COR-L47 (cell line): ENCODE measurements at places on chromosomes 7 and 10.

DNA sequence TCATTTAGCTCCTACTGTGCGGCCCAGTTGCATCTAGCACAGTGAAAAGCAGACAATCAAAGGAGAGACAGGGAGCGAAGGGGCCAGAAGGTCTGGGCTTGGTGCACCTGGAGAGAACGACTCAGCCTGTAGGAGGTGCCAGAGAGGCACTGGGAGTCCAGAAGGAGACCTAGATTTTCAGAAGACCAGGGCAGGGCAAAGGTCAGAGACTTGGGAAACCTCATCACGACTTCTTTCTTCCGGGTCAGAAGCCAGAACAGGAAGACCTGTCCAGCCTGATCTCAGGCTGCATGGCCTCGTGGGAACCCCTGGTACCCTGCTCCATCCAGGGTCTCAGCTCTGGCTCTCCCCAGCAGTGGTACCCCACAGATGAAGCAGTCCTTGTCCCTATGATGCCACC lies 5.2 kb downstream of the AGAP3 start:
- DNase-seq: no peak

DNA sequence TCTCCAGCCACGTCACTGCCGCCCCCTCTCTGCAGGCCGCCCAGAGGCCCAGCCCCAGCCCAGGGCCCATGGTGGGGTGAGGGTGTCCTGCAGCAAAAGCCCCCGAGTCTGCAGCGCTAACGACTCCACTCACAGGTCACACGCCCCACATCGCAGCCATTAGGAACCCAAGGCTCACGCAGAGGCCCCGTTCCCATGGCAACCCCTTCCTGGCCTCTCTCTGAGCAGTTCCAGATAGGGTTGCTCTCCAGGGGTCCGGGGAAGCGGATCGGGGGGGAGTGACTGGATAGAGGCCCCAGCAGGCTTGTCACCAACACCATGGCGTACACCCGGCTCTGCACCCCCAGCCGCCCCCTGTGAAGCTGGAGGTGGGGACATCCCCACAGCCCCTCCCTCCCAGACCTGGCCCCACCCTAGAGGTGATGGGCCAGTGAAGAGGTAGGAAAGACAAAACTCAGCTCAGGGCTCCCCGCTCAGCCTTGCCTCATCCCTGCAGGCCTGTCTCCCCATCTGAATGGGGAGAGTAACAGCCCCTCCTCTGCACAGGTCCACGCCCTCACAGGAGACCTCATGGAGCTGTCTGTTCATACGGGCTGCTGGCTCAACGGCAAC lies 41.2 kb downstream of the TNRC18 start:
- DNase-seq: peak; percentile 35

DNA sequence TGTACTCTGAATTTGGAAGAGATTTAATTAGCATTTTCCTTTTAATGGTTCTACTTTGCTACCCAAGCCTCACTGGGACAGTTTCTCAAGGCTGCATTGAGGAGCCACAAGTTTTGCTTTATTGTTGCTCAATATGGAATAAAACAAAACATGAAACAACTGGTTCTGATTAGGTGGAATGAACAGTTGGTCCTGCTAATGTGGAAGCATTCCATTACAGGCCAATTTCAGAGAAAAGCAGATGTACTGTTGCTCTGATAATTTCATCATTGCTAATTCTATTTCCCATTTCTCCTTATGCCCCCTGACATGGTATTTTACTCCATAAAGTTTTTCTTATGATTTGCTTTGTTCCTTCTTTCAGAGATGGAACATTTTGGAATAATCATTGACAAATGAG lies 66.0 kb upstream of the PAPSS2 start:
- no peak for DNase-seq

- DNase-seq: no peak
Measured at GRCh38 chr7:92639213-92639896, 49.2 kb upstream of the FAM133B start.

DNA sequence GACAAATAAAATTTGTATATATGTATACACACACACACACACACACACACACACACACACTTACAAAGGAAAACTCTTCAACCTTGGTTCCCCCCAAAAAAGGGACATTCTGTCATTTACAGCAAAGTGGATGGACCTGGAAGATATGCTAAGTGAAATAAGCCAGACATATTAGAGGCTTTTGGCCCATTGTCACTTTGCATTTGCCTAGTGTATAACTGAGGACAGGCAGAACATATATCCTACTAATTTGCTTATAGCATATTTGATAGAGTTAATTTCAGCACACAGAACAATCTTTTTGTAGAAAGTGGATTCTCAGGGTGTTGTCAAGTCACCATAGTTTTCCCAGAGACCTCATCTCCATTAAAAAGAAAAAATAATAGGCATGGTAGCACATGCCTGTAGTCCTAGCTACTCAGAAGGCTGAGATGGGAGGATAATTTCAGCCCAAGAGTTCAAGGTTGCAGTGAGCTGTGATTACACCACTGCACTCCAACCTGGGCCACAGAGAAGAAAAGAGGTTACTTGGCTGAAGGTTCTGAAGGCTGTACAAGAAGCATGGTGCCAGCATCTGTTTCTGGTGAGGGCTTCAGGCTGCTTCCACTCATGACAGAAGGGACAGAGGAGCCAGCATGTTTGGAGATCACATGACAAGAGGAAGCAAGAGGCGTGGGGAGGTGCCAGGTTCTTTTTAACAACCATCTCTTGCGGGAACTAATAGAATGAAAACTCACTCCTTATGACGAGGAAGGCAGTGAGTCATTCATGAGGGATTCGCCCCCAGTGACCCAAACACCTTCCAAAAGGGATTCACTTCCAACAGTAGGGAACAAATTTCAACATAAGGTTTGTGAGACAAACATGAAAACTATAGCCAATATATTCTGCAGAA lies 135.6 kb downstream of the TMEM168 start:
- DNase-seq: no peak

GRCh38 chr7:131208777-131209176 lies 118.9 kb upstream of the MKLN1 start:
- DNase-seq: no peak

DNA sequence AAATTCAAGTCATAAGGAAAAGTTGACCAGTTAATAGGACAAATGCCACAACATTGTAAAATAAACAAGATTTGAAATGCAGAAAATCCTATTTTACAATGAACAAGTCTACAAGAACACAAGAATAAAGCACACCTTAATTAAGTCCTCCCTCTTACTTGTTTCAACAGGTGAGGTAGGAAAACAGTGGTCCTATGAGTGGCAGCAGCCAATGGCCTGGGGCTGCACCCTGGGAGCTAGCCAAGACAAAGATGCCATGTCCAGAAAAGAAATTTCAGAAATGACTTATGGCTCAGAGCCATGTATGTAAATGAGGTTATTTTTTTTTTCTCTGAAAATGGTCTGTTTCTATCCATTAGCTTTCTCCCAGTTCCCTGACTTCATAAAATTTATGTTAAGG lies 14.3 kb downstream of the KLLN start:
- DNase-seq: no peak

- no peak for DNase-seq
Measured at GRCh38 chr10:128422999-128423398, 296.8 kb upstream of the MKI67 start.

- DNase-seq: no peak
Measured at GRCh38 chr10:78023741-78024140, 5.6 kb downstream of the POLR3A start.

GRCh38 chr10:119136084-119136483 lies 29.4 kb downstream of the SFXN4 start:
- DNase-seq: no peak

DNA sequence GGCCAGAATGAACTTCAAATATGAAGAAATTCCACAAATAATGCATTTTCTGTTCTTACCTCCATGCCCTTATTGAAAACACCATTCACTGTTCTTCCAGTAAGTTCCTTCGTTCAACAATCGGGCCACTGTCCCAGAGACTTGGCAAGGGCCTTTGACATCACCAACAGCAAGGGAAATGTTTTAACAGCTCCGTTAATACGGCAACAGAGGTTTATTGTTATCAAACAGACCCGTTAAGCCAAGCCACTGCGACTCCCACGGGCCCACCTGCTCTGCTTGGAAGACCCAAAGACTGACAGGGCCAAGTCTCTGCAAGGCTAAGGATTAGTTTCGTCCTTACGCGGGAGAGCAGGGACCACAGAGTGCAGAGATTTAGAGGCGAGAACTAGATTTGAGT lies 43.4 kb upstream of the LYZL1 start:
- no peak for DNase-seq

- DNase-seq: no peak
Measured at GRCh38 chr7:44218418-44219201, 17.8 kb downstream of the YKT6 start.

DNA sequence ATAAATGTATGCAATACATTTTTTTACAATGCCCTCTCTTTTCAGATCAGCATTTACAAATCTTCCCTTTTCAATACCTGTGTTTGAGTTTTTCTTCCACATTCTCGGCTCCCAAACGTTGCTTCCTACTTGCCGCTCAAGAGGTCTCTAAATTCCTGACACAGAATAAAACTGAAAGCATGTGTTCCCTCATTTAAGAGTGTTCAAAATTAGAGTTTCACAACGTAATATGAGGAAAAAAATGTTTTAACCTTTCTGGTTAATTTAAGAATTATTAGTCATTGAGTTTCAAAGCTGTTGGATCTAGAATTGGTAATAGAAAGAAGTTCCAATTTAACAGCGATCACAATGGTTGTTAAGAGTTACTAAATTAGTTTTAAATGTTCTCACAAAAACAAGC lies 100.4 kb downstream of the ARID5B start:
- DNase-seq: no peak

DNA sequence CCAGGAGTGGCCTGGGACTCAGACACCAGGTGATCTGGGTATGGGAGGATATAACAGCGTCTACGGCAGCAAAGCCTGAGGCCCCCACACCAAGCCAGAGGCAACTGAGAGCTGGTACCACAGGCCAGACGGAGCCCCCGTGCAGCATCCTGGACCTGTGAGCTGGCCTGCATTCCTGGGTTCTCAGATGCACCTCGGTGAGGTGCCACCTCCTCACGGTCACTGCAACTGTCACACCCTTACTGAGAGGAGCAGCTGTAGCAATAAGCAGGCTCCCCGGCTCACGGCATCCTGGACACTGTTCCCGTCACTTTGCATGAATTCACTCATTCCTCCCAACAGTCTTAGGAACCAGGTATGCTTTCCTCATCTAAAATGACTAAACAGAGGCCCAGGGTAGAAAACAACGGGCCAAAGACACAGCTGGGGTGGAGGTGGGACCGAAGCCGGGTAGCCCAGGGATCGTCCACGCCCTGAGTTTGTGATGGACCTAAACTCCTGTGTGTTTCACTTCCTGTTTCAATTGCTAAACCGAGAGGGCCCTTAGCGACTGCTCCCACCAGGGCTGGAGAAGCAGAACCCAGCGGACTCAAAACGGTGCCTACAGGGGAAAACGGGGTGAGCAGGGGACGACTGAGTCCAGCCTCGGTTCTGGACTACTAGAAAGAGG lies 98.7 kb downstream of the CTBP2 start:
- DNase-seq: no peak

- DNase-seq: no peak
Measured at GRCh38 chr7:1817061-1817712, 147.1 kb downstream of the ELFN1 start.

- no peak for DNase-seq
Measured at GRCh38 chr7:99860281-99861127, 16.3 kb downstream of the OR2AE1 start.

DNA sequence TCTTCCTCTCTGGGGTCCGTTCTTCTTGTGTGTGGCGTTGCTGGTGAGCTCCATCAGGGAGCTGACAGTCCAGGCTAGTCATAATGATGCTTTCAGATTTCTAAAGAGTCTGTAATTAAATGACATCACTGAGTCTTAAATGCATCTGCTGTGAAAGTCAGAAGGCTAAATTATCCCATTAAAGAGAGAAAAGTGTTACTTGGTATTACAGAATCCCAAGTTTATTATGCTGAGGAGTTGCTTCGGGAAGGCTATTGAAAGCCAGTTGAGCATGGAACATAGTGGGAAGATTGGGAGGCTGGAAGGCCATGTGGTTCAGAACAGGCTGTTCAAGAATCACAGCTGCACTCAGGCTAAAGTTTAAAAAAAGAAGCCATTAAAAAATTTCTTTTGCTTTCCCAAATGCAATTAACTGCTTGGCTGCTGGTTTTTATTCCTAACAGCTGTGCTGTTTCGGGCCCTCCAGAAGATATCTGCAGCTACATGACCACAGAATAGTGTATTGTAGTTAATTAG lies 342.6 kb upstream of the LRGUK start:
- no peak for DNase-seq

GRCh38 chr7:156906200-156906649 lies 13.2 kb upstream of the LMBR1 start:
- no peak for DNase-seq

DNA sequence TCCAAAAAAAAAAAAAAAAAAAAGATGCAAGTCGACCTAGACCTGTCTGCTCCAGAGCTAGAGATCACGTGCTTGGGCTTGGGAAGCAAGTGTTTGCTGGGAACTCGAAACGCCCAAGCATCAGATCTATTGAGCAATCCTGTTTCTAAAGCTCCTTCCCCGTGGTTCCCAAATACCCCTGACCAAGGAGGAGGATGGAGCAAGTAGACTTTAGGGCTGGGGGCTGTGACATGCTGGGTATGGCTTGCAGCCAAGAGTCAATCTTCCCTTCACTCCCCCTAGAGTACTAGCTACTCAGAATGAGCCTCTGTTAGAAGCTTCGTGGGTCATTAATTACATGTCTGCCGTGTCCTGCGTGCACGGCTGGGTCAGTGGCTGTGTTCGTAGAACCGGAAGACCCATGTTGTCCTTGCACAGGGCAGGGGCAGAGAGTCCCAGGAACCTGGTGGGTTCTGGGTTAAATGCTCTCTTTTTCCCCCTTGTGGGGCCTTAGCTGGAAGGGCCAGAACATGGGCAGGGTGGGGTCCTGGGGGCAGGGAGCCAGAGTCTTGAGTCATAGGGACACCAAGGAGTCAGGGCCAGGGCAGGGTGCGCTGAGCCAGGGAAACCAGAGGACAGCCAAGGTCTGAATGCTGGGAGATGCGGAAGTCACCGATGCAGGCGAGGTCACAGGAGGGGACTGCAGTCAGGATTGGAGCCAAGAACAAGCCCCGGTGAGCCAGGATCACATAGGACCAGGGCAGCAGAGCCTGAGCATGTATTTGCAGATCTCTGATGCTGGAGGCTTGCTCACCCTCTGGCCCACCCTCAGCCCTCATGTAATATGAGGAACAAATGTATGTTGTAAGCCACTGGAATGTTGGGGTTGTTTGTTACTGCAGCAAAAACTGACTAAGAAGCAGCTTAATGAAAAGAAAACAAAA lies 34.6 kb upstream of the TPST1 start:
- DNase-seq: no peak

DNA sequence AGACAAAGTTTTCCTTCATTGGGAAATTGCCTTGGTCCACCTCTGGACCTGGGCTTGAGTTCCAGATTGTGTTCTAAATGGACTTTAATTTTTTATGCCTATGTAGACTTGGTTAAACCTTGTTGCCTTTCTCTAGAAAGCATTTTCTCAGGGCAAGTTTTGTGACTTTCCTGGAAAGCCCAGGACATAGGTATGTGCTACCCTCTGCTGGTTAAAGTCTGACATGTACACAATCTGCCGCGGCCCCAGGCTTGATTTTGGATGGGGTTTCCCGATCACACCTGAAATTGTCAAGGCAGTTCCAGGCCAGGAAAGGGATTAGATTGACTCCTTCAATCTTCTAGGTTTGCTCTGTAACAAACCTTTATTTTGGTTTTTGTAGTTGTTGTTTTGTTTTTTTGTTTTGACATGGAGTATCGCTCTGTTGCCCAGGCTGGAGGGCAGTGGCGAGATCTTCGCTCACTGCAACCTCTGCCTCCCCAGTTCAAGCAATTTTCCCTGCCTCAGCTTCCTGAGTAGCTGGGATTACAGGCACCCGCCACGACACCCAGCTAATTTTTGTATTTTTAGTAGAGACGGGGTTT lies 14.1 kb upstream of the AKR1B10 start:
- DNase-seq: no peak
